Esophagus muscularis mucosa (tissue), 4 donors: ENCODE measurements at places on chromosomes 13 and 19. TPM values are rescaled to one million over a fixed set of nuclear protein-coding genes. Genes with fewer than 3 reads are reported as not detected.

DNA sequence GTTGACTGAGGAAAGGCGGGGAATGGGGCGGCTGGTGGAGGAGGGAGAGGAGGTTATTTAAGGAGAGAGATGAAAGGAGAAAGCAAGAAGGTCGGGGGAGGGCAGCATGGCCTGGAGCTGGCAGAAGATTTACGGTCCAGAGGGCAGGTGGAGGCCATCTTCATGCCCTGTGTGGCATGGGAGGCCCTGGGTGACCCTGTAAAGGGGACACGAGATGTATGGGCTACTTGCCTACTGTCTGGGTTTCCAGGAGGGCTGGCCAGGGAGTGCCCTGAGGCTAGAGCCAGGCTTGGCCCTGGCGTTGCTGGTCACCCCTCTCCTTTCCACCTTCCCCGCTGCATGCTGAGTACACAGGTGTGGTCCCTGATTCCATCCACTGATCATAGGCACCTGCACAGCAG is 6.1 kb downstream of the WTIP start:
- DNase-seq = no peak

DNA sequence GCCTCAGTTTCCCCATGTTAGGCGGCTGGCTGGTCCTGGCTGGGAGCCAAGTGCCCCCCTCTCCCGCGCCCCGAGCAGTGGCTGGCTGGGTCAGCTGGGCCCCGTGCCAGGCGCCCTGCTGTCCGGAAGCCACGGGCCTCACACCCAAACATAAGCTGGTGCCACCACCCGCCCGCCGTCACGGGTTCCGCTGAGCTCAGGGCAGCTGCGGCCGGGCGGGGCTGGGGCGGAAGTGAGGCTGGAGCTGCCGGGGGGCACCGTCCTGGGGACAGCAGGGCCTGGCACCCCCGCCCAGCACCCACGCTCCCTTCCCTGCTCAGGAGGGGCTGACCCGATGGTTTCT is 19.3 kb downstream of the HCN2 start:
- DNase-seq = no peak

DNA sequence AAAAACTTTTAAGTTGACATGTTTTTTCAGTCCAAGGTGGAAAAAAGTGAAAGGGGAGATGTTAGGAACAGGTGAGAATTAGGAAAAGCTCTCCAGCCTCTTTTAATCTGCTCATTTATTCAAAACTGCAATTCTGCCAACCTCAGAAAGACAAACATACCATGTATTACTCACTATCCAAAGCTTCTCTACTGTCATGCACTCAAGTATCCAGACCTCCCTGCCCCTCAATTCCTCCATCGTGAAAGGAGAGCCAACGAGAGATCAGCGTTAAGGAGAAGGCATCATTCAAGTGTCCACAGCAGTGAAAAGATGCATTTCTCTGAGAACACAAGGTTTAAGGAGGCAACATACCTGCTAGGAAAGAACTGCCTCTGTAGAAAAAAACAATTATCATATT is 24.5 kb downstream of the DIAPH3 start:
- DNase-seq = no peak

- DNase-seq = no peak
Measured at GRCh38 chr13:69324090-69324886, 783.3 kb upstream of the ATXN8OS start.

CDX2 gene
- total RNA-seq = not detected

DNA sequence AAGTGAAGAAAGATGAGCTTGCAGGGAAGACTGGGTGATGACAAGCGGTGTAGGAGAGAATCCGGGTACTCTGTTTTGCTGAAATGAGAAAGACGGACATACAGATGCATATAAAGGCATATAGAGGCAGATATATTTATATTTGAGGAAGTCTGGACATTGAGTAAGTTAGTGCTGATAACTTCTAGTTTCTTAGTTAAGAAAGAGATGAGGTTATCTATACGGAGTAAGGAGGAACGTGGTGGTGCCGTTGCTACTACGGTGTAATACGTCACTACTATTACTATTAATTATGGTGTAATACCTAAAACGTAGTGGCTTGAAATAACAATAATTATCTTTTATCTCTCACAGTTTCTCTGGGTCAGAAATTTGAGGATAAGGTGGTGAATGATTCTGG is 9.8 kb upstream of the CPB2 start:
- no peak for DNase-seq

DNA sequence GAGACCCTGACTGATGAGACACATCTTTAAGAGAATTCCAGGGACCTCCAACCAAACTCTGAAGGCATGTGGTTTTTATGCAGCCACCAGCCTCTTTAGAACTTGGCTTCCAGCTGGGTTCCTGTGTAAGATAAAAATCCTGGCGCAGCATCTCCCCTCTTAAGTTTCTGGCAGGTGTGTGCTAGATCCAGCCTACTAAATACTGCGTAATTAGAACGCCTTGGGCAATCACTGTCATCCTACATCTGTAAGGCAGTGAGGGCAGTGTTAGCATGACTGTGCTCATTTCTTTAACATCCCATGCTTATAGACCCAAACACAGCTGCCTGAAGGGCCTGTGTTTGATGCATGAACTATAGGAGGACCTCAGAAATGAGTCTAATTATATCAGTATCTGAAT is 173.5 kb upstream of the OBI1 start:
- no peak for DNase-seq

DNA sequence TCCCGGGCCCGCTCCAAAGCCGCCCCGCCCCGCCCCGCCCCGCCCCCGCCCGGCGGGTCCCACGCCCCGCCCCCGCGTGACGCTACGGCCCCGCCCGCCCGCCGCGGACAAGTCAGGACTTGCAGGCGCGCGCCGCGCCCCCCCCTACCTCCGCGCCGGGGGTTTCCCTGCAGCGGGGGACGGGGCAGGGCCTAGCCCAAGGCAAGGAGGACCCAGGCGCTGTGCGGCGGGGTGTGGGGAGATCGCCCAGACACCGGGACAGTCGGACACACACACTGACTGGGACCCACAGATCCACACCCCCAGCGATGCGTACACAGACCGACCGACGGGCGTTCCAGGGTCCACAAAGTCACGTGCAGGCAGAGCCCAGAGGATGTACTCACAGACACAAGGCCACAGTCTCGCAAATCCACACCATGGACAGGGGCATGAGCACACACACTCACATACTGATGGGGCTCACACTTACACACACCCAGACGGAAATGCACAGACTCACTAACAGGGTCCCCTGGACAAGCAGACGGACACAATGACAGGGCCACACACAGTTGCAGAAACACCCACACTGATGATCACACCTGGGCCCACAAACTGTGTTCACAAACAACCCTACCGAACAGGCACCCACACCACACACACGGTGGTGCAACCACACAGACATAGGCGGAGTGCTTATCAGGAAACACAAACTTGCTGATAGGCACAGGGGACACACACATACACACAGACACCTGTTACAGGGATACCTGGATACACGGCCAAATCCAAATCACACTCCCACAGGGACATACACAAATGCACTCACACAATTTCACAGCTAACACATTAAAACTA is 436 bp upstream of the BBC3 start:
- peak; percentile 93 for DNase-seq

RYR1 gene
- total RNA-seq = 0.99 TPM

KIRREL2 gene
- not detected for total RNA-seq

DNA sequence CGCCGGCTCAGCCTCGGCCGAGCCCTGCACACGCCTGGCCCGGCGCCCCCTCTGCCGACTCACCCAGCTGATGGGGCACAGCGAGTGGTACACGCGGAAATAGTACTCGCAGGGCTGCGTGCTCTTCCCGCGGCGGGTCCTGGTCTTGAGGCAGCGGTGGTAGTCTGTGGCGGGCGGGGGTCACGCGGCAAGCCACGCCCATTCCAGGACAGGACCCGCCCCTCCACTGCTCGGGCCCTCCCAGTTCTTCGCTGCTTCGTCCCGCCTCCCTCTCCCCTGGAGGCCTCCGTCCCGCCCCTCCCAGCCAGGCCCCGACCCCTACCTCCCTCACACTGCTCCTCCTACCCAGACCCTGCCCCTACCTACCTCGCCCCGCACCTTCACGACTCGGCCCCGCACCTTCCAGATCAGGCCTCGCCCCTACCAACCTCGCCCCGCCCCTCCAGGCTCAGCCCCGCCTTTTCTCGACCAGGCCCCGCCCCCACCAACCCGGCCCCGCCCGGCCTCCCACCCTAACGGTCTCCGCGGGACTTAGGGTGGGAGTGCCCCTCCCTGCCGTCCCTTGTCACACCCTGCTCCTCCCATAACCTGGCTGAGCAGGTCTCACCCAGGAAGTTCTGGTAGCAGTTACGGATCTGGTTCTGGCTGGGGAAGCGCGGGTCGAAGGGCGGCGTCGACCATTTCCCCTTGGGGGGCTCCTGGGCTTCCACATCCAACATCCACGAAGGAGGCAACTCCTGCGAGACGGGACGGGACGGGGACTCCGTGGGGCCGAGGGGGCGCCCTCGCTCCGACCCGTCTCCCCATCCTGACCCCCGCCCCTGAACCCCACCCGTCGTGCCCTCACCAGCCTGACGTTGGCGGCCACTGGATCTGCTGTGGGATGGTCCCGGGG is 469 bp downstream of the COX6B2 start:
- DNase-seq = no peak

GRCh38 chr19:35704218-35704617 is at the start of gene ZBTB32:
Gene ZBTB32, plus strand, starts transcription at chr19:35704558. Its CDS starts 10,069 bp downstream, at chr19:35714627.
- DNase-seq = no peak

- no peak for DNase-seq
Measured at GRCh38 chr19:8323781-8324185, 2.5 kb downstream of the RPS28 start.

- DNase-seq = no peak
Measured at GRCh38 chr19:4774136-4774535, 17.4 kb upstream of the FEM1A start.

TMEM255B gene
- 4.1 TPM for total RNA-seq

DNA sequence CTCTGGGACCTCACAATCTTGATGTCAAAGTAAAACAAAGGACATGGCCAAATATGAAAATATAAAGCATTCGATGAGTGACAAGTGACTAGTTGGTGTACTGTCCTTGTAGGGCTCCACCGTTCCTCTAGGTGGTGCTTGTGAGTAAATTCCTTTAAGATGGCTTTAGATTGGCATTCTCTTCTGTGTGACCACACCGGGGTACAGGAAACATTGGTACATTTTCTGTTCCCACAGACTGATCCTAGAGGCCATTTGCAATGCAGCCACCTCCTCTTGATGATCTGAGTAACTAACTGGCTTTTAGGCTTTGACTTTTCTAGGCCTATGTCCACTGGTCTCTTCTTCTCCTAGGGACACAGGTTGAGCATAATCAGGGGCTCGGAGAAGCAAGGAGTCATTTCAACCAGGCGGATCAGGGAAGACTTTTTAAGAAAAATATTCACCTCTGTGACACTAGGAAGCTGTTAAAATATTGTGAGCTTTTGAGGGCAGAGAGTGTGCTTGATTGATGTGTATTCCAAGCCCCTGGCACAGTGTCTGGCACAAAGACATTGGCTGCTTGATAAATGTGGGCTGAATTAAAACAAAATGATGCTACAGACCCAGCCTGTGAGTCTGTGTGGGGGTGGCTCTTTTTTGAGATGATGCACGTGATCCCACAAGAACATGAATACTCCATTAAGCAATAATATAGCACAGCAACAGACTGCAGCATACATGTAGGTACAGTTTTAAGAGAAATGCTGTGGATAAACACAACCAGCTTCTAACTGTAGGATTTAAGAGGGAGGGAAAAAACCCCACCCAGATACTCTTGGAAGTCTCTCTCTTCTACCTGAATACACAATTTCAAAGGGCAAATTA is 21.0 kb downstream of the EPSTI1 start:
- peak; percentile 50 for DNase-seq

DNA sequence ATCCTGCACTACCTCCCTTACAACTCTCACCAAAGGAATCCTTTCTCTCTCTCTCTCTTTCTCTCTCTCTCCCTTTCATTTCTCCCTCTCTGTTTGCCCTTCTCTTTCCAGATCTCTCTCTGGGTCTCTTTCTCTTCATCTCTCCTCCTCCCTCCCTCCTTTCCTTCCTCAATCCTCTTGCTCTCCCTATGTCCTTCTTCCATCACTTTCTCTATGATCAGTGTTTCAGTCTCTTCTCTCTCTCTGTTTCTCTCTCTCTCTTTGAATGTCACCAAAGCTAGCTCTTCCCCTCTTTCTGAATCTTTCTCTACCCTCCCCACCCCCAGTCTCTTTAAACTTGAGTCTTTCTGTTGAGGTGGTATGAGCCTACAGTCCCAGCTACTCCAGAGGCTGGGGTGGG is 19.8 kb upstream of the KLK4 start:
- no peak for DNase-seq

GRCh38 chr13:77740931-77741596 is 43.6 kb downstream of the SLAIN1 start:
- no peak for DNase-seq

DNA sequence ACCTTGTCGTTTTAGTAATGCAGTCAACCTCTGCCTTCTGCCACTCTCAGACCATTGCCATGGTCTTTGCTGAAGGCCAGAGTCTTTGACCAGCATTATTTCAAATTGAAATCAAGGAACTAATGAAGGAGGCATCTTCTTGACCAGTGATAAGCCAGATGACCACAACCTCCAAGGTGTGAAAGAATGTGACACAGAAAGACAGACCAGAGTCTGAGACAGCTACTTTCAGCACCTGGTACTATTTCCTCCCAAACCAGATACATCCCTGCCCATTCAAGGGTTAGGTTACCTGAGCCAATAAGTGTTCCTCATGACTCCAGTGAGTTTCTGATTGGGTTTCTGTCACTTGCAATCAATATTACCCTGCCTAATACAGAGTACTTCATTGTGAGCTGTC is 20.3 kb upstream of the RNASEH2B start:
- DNase-seq = no peak

GRCh38 chr19:40716482-40717324 is at the start of the genes COQ8B and ITPKC:
Gene COQ8B, minus strand, starts transcription at chr19:40716886. Its CDS starts 2,254 bp downstream, at chr19:40714632.
Gene ITPKC, plus strand, starts transcription at chr19:40717112. Its CDS starts 24 bp downstream, at chr19:40717136.
- DNase-seq = peak; percentile 100

DNA sequence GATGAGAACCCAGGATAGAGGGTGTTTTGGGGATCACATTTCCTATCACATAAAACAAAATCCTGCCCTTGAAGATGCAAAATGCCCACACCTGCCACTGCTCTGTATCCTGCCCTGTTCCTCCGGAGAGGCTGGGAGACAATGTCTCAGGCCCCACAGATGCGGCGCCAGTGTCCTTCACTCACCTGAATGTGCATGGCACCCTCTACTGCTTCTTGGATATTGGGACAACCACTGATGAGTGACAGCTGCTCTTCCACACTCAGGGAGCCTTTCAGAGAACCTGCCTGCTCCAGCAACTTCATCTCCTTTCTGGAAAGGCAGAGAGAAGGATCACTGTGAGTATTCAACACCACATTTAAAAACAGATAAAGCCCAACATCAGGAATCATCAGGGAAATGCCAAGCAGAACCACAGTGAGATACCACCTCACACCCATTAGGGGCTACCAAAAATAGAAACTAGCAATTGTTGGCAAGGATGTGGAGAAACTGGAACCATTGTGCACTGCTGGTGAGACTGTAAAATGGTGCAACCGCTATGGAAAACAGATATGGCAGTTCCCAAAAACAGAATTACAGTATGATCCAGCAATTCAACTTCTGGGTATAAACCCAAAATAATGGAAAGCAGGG is 36.4 kb downstream of the CRYL1 start:
- DNase-seq = no peak

DNA sequence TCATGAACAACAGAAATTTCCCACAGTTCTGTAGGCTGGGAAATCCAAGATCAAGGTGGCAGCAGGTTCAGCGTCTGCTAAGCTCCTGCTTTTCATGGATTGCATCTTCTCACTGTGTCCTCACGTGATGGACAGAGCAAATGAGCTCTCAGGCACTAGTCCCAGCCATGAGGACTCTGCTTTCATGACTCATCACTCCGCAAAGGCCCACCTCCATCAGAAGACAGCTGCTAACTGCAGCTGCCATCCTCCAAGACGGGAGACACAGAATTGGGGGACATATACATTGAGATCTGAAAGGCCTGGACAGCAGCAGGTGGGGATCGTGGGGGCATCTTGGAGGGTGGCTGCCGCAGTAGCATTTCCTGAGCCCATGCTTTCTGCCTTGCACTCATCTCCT is 44.4 kb upstream of the SPATA13 start:
- DNase-seq = no peak

MISP gene
- total RNA-seq = not detected
